G401 (cell line): ENCODE measurements at places on chromosomes 3 and 15. TPM values are rescaled to one million over a fixed set of nuclear protein-coding genes. Genes with fewer than 3 reads are reported as not detected.

Gene TRH
- not detected in 2 replicates for total RNA-seq

Gene CCRL2
- total RNA-seq, result 0.98 and 3.2 TPM in 2 replicates

DNA sequence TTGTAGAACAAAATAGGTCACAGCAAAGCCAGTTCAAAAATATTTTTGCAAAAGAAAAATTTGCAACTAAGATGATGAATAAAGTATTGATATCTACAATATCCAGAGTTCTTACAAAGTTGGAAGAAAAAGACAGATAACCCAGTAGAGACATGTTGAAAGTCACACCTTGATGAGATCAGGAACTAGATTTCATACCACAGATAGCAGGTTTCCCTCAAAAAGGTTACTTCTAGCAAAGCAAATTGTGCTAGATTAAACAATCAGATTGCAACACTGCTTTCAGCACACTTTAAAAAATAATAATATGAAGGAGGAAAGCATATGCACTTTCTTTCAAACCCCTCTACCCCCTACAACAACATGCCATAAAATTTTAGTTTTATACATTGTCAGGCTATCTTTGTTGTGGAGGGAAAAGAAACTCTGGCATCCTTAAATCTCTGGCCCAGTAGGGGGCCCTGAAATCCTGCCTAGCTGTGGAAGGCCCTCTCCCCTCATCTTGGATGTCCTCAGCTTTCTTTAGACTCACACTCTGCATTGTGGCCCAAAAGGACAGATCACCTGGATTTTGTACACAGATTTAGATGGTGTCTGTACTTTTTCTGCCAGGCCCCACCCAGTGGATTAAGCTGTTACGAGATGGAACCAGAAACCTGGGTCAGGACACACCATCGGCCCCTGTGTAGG lies 50.9 kb downstream of the CCR3 start:
- DNase-seq, result no peak

- DNase-seq, result no peak
Observed at GRCh38 chr3:60854791-60855190, 396.5 kb downstream of the FHIT start.

GRCh38 chr3:197023998-197024651 lies 5.5 kb downstream of the MELTF start:
- DNase-seq, result no peak

- DNase-seq, result no peak
Observed at GRCh38 chr3:134351427-134351826, 22.8 kb downstream of the AMOTL2 start.

DNA sequence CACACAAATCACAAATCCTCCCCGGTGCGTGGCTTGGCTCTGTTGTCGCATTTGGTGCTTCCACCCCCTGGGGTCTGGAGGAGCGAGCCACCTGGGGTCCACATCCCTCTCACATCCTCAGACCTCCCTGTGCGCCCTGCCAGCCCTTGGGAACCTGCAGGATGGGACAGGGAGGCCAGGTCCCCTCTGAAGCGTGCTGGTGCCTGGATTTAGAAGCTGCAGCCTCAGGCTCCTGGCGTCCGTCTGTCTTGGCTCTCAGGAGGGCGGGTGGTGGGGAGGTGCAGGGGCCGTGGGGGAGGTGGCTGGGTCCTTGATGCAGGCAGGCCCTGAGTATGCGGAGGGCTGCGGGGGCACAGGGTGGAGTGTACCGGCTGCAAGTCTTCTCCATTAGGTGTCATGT lies 38.4 kb downstream of the RGMA start:
- DNase-seq, result no peak

- DNase-seq, result no peak
Observed at GRCh38 chr15:63876085-63876662, 42.4 kb upstream of the HERC1 start.

DNA sequence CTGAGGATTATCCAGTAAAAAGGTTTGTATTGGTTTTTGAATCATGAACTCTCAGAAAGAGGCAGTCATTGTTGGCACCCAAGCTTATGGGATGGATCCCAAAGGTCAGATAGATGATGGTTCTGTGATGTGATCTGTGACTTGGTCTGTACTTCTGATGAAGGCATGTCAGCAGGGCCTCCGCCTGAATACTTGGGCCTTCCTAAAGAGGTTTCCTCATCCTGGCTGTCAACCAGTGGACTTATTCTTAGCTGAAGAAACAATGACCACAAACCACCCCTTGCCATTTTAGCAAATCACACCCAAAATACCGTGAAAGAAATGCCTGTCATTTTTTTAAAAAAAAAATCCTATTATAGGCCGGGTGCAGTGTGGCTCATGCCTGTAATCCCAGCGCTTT lies 48.2 kb upstream of the SLC9A9 start:
- DNase-seq, result no peak
